Stimulated activated CD4-positive, alpha-beta T cell treated with anti-CD3 and anti-CD28 coated beads, Interleukin-15, amount 100 ng/mL, for 1 hour (primary cell): ENCODE measurements at places on chromosomes 6 and 20.

- DNase-seq: no peak
Observed at GRCh38 chr6:125498606-125499005, 196.8 kb upstream of the HDDC2 start.

DNA sequence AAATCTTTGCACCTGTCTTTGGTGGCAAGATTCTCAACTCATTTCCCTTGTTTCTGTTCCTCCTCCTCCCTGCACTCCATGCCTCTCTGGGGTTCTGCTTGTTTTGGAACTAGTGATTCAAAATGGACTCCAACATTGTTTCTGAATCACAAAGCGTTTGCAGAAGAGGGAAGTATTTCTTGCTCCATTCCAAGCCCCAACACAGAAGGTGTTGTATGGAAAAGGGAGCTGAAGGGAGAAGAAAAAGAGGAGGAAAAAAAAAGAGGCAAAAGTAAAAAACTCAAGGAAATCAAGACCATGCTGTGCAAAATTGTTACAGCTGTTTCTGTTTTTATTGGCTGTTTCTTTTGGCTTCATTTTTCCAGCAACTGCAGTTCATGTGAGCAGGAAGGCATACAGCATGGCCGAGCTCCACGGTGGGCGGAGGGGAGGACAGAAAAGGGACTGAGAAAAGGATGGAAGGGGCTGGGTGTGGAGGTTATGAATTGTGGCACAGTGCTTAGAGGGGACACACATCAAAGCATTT, 66.9 kb upstream of the PRL start:
- DNase-seq: no peak

DNA sequence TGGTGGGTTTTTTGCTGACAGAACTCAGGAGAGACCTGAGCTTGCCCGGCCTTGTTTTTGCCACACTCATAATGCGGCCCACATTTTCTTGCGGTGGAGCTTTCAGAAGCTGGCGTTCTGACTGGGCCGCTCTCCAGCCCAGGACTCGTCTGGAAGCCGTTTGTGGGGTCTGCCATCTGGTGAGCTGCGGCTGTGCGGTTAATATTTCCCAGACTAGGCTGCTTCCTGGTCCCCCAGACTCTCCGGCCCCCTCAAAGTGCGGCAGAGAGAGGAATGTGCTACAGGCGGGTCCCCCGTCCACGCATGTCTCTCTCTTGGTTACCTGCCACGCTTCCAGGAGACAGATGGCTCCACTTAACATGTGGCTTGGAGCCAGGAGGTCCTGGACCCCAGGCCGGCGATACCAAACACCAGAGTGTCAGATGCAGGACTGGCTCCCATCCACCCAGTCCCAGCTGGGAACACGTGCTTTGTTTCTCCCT, 128.9 kb upstream of the PMEPA1 start:
- DNase-seq: no peak

DNA sequence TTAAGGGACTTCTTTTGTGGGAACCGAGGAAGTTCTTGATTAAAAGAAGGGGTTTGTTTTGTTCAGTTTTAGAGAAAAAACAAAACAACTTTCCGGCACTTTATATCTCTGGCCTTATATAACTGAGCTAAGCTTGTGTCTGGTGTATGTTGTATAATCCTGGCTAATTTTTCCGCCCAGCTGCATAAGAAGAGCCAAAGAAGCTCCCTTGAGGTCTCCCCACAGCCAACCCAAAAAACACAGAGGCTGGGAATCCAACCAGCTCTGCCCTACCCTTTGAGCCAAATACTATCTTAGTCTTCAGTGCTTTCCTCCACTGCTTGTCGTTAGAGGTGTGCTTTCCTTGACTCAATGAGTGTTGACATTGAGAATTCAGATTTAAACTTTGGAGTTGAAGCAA, 45.5 kb upstream of the RNF146 start:
- DNase-seq: no peak

DNA sequence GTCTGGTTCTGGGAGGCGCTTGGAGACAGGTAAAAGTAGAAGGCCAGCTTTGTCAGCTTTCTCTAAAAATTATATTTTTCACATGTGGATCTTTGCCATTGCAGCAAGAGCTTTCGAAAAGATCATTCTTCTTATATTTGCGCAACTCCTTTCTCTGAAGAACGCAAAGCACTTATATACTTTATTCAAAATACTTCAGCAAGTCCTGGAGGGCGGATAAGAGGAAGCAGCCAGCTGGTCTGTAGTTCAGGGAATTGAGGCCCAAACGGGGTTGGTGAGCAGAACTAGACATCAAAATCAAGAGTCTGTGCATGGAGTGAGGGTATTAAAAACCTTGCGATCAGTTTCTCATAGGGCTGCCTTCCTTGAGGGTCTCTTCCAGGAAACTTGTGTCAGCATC, 182.3 kb downstream of the DTNBP1 start:
- DNase-seq: no peak

DNA sequence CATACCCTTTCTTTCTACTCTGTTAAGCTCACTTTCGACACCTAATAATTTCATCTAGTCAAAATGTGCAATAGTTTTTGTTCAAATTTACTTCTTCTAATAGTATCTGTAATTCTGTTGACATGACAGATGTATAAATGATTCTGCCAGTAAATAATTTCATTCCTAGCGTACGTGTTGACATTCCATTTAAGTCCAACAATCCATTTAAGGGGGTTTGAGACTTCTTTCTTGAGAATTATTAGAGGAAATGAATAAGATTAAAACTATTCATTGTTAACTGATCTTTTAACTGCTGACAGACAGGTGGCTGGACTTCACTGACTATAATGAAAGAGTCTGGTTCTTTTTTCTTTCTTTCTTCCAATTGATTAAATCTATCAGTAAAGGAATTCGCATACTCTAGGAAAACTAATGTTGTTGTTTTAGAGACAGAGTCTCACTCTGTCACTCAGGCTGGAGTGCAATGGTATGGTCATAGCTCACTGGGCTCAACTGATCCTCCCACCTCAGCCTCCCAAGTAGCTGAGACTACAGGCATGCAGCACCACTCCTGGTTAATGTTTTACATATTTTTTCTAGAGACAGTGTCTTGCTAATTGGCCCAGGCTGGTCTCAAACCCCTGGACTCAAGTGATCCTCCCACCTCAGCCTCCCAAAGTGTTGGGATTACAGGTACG, 55.9 kb downstream of the MAP3K5 start:
- DNase-seq: no peak

DNA sequence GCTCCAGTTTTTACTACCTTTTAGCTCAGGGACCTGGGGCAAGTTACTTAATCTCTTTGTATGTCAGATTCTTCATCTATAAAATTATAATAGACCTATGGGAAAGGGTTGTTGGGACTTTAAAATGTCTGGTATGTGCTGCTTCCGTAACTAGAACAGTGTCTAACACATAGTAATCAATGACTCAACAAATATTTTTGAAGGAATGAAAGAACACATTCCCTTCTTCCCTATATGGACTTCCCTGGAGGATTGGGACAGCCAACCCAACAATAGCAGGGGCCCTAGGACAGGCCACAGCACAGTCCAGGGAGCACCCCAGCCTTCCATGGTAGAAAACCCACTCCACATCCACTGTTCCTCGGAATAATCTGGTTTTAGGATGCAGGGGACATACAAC, 50.7 kb upstream of the TPD52L1 start:
- DNase-seq: no peak

DNA sequence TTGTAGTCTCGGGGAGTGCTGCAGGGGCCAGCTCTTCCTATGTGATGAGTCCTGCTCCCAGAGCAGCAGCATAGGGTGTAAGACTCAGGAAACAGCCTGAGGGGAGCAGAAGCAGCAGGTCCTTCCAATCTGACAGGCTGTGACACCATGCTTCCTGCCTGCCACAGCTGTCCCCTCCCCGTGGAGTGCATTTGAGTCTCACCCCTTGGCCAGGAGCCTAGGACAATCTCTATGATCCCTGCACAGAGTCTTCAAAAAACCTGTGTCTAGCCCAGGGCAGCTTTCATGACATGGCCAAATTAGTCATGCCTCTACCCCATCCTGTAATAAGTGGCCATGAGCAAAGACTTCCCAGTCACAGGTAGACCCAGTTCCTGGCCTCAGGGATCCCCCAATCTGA, 23.1 kb upstream of the LRFN2 start:
- DNase-seq: no peak

DNA sequence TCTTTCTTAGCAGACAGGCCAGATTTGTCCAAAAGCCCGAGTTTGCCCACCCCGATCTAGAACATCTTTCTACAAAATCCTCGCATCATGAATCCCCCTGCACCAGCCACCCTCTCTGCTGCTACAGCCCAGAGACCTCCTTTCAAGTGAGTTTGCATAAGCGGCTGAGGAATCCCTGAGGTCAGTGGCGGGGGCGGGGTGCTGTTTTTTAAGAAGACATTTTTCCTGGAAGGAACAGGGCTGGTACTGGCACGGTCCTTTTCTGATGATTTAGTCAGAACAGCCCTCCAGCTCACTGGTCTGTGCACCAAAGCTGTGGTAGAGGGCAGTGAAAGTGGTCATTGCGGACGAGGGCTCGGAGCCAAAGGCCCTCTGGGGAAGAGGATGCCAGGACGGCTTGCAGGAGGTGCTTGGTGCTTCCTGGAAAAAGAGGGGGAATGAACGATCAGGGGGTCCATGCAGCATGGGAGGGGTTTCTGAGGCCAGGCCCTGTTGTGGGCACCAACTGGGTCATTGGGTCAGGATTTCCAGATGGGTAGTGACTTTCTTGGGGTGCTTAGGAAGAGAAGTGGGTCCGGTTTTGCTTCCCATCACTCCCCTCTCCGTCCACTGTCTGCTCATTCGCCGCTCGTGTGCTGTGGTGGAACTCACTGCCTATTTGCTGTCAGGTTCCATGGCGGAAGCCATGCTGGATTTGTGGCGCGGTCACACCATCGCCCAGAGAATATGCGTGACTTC, 50.4 kb downstream of the GNAS-AS1 start:
- DNase-seq: no peak

- no peak for DNase-seq
Observed at GRCh38 chr6:112370946-112371345, 23.8 kb downstream of the RFPL4B start.

GRCh38 chr20:34473262-34473883, 42.8 kb upstream of the DYNLRB1 start:
- DNase-seq: no peak

DNA sequence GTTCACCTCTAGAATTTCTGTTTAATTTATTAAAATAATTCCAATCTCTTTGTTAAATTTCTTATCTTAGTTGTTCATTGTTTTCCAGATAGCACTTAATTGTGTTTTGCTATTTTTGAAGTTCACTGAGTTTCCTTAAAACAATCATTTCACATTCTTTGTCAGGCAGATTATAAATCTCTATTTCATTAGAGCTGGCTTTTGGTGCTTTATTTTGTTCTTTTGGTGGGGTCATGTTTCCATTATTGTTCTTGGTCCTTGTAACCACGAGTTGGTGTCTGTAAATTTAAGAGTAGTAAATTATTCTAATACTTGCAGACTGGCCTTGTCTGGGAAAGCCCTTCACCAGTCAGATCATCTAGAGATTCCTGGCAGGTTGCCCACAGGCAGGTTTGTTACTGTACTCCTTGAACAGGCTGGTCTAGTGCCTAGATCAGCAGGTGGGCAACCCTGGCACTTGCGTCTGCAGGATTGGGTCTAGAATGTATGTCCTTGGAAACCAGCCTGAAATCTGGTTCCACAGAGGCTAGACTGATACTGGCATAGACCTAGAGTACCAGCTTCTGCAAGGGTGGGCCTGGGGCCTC, 110.4 kb downstream of the ADGB start:
- DNase-seq: no peak

DNA sequence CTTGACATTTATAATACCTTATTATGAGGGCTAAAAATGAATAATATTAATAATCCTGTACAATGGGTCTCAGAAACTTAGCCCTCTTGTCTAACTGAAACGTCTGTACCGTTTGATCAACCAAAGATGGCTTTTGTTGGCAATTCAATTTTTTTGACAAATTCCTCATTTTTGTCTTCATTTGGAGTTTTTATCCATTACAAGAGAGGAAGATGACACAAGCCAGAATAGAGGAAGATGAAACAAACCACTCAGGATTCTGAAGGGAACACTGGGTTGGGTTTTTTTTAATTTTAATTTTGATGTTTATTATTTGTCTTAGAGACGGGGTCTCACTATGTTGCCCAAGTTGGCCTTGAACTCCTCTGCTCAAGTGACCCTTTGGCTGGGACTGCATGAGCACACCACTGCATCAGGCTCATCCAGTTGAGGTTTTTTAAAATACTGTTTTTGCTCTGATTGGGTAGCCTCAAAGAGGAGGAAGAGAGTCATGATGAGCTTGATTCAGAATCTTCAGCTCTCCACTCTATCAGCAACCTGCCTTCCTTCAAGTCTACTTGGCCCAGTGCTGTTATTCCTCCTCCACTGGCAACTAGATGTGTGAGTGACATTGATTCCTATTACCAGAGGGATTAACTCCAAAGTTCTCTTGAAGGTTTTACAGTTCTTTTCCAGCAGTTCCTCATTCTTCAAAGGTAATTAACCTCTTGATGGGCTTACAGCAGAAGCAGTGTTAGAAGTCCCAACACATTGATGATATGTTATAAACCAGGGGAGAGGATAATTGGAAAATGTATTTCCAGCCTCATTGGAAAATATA, 71.3 kb downstream of the ATXN1 start:
- no peak for DNase-seq

GRCh38 chr6:118931436-118931835, 3.5 kb downstream of the MCM9 start:
- no peak for DNase-seq

DNA sequence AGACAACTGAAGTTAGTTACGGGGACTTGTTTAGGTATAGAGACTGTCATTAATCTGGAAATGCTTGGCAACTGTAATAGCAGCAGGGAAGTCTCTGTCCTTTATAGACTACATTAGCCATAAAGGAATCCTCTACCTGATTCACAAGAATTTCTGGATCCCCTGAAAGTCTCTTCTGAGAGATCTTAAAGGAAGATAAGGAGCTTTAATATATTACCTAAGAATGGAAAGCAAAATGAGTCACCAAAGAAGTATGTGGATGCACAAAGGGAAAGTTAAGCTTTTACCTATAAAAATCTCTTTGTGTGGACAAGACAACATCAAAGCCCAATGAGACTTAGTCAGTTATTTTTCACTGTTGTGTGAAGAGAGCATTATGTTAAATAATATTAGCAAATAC, 92.2 kb upstream of the RSPO3 start:
- no peak for DNase-seq

GRCh38 chr6:54846243-54846856, at the start of gene FAM83B:
Gene FAM83B (plus strand): TSS chr6:54846771. CDS start chr6:54870247, 23,476 bp downstream.
- DNase-seq: no peak

DNA sequence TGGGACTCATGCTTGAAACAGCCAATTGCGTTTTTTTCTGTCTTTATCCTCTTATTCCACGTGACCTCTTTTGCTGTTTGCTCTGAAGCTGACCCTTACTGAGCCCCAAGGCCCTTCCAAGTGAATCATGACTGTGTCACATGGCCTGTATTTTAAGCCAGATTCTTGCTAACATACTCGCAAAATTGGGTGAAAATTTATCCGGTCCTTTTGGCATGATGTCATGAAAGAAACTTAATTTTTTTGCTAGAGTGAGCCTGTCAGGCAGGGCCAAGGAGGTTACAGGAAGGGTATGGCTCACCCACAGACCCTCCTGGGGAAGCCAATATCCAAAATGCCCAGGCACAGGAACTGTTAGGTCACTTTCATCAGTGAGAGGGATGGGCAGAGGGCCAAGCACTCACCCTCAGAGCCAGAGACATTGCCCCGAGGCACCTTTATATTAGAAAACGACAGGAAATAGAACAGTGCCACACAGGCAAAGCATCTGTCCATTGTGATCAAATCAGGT, 296.7 kb downstream of the CDH26 start:
- DNase-seq: no peak
